Muscle of leg (tissue), 16 donors: ENCODE measurements at places on chromosomes 5 and 9.
A peak's percentile ranks its signal among the peaks of the same experiment; 100 is the strongest.

DNA sequence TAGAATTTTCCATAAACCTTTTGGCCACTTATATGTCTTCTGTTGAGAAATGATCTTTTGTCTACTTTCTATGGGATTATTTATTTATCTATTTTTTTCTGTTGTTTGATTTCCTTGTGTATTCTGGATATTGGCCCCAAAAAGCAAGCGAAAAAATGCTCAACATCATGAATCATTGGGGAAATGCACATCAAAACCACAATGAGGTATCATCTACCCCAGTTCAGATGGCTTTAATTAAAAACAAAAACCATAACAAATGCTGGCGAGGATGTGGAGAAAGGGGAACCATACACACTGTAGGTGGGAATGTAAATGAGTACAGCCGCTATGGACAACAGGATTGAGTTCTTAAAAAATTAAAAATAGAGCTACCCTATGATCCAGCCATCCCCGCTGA, 125.0 kb upstream of the LPCAT1 start:
- DNase-seq = no peak

GRCh38 chr5:57327561-57328367, 153.9 kb downstream of the GPBP1 start:
- peak; percentile 65 for DNase-seq

DNA sequence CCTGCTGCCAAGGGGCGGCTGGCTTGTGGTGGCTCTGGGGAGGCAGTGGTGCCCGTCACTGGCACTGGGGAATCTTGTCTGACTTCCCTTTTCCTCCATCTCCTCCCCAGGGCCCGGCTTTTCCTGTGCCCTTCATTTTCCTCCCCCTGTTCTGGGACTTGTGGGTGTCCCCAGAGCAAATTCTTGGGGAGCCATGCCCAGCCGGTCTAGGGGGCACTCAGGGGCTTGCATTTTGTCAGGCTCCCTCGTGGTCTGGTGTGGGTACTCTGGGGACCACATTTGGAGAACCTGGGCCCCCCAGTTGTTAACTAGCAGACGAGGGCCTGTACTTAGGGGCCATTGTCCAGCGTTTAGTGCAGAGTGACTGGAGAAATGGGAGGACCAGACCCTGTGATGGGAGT, 105.2 kb upstream of the IER5L start:
- DNase-seq = no peak

DNA sequence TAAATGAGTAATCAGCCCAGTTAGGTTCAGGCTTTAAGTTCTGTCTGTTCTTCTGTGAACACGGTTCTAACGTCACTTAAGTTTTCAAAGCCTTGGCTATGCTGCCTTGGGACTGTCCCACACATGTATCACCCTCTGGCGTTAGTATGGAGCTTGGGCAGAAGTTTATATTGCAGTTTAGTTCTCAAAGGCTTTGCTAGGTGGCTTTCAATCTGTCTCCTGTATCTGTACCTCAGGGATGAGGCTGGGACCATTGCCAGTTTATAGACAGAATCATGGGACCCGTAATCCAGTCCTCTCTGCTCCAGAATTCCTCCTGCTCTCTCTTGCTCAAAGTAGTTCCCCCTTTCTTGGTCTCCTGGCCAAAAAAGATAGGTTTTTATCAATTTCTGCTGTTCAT, 12.1 kb downstream of the C9orf40 start:
- peak; percentile 29 for DNase-seq

DNA sequence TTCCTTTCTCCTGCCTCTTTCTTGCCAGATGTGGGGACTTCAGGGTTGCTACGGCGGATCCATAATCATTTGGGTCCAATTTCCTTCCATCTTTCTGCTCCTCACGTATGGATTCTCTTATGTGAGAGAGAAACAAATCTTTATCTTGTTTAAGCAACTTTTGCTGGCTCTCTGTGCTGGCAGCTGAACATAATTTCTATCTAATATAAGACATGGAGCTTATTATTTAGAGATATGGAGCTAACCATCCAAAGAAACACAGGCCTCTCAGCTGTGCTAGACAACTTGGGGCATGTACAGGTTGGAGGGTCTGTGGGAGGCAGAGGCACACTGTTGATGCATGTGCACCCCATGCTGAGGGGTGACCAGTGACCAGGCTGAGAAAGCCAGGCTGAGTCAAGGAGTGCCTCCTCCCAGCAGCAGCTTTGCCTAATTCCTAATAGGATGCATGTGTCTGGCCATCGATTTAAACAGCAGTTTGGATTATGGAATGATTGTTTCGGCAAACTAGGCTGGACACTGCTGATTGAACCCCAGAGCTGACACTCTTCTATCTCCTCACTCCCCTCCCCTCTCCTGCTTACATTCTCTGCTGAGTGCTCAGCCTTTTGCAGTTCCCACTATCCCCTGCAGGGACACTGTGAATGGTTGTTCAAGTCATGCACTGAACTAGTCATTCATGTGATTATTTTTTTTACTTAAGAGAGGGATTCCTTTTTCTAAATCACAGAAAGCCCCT, 195.8 kb downstream of the ERCC6L2 start:
- peak; percentile 54 for DNase-seq

GRCh38 chr5:15600035-15600434, 100.1 kb downstream of the FBXL7 start:
- DNase-seq = no peak

- DNase-seq = no peak
Measured at GRCh38 chr5:159218595-159219023, 9.3 kb upstream of the RNF145 start.

DNA sequence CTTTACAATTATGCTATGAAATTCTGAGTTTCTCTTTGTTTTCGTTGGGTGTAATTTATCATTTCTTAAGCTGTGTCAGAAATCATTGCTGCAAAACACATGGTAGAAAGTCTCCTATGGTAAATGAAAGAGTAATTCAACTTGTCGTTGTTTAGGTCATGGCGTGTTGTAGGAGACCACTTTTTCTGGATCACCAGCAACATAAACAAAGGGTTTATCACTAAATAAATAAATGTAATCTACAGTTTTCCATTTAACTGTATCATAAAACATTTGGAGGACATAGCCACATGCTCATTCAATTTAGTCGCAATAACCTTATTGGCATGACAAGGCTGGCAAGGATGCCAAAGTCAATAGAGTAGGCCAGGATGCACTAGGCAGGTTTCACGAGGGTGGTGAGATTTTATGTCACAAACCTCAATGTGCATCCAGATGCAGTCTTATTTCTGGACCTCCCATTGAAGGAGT, 154.4 kb upstream of the ERCC6L2 start:
- DNase-seq = no peak

GRCh38 chr5:84478603-84479002, 93.9 kb upstream of the EDIL3 start:
- no peak for DNase-seq

DNA sequence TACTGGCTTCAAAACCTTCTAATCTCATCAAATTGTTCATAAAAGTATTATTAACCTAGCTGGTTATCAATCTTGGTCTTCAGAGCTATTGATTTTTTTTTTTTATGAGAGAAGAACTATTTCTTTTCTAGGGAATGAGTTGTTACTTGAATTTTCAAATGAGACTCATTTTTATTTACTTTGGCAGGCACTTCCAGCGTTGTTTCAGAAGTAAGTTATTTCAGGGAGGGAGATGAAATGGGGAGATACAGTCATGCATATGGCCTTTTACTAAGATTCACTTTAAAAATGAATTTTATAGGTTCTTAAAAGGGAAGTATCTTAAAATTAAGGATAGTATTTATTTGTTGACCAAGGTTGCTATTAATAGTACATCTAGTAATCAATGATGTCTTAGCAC, 129.6 kb downstream of the IZUMO3 start:
- no peak for DNase-seq

- no peak for DNase-seq
Measured at GRCh38 chr5:90387508-90387907, 22.0 kb downstream of the CETN3 start.

DNA sequence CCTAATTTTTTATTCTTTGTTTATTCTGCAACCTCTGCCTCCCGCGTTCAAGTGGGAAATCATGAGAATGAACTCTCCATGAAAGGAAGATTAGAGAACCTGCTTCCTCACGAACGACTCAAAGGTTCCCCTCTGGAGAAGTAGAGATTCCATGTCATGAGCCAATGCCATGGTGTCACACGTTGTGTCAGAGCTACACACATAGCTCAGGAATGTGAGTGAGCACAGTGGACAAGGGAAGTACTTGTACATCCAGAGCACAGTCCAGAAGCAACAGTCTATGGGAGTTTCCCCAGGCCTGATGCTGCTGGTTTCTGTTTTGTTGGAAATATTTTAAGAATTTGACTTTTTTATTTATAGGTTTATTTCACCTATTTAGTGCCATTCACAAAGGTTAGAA, 26.8 kb upstream of the PPP2CA start:
- no peak for DNase-seq

DNA sequence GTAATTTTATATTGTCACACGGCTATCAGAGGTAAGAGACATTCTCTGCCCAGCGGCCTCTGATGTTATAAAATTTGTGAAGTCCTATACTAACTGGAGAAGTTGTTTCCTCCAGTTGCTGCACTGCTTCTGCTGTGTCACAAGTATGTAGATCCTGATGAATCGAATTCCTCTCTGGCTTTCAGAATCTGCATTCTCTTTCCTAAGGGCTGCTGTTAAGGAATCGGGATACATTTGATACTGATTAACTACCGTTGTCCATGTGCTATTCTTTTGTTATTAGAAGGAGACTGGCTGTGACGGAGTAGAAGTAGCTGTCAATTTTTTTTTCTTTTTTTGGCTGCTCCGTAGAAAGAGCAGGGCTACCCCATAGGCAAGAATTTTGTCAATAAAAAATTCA, 81.7 kb upstream of the LRRC70 start:
- no peak for DNase-seq

DNA sequence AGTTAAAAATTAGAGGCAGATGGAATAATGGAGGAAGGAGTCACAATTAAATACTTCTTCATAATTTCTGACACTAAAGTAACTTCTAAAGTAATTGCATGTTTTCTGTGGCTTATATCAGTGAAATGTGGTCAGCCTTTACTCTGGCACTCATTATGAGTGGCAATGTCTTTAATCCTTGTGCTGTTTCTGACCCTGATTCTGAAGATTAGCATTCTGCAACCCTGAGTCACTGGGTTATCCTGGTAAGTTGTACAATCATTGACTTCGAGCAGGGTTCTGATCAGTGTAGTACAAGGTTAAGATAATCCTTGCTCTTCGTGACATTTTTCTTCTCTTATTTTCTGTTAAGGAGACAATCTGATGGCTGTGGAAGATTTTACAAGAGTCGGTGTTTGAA, 379.4 kb upstream of the RORB start:
- DNase-seq = no peak

DNA sequence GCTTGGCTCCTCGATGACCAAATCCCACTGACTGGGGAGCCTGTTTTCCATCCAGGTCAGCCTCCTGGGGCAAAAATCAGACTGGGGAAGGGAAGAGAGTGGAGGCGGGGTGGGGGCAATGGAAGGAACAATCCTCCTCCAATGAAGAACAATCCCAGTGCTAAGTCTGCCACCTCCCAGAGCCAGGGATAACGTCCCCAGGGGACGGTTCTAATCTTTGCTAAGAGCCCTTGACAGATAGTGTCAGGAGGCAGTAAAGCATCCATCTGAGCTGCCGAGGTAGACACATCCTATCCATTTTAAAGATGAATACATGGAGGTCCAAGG, 298.5 kb upstream of the MSX2 start:
- DNase-seq = no peak

DNA sequence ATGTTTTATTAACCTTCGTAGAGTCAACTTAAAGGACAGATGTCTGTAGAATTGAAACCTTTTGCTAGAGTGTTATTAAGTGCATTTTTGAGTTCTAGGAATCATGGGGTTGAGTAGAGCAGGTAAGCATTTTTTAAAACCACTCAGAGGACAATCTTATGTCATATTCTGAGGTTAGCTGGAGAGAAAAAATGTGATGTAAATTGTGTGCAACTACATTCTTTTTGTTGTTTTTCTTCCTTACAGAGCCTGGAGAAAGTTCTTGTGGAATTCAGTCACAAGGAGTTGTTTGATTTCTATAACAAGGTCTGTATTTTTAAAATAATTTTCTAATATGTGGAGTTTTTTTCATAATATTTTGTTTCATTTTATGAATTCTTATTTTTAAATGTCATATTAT, 206.4 kb downstream of the COMMD10 start:
- no peak for DNase-seq
